ENCODE measurements at places on chromosomes 7 and 10.
A peak's percentile ranks its signal among the peaks of the same experiment; 100 is the strongest.

GRCh38 chr7:85750454-85750949 is 563.6 kb upstream of the SEMA3D start:
- DNase-seq = peak; percentile 30

DNA sequence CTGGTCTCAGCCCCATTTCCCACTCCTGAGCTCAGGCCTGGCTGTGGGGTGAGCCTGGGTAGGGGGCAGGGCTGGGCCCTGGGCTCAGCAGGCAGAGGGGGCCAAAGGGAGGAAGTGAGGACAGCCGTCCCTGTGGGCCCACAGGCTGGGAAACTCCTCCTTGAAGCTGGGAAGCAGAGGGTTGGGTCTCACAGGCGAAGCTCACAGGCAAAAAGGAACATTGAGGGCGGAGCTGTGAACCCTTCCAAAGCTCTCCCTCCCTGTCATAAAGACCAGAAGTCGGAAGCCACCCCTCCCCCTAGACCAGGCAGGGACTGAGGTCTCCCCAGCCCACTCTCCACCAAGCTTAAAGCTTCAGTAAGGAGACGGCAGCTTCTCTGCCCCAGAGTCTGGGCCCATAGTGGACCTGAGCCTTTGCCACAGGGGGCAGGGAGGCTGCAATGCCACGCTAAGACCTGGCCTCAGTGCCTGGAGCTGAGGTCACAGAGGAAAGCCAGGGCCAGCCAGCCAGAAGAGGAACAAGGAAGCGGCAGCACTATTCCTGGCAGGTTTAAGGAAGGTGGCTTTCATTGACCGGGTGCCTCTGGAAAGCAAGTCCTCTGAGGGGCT is 1.0 kb upstream of the KCP start:
- DNase-seq = no peak

- DNase-seq = no peak
Observed at GRCh38 chr10:20714518-20714917, 182.6 kb downstream of the NEBL start.

- no peak for DNase-seq
Observed at GRCh38 chr10:68095153-68095552, 14.1 kb upstream of the MYPN start.

GRCh38 chr10:104601166-104601565 is 39.9 kb upstream of the SORCS3 start:
- no peak for DNase-seq

GRCh38 chr10:12419262-12419847 is 70.0 kb downstream of the CAMK1D start:
- no peak for DNase-seq

Data from NCI-H1092 (cell line).